A673 (cell line): ENCODE measurements at places on chromosomes 1 and 21.

- no peak for DNase-seq
- H3K4me1 ChIP-seq, result no peaks in the 10 kb centered on the region
- no peaks in the 10 kb centered on the region for H3K36me3 ChIP-seq
- H3K4me3 ChIP-seq, result no peak overlapping the region
These were observed 834.0 kb downstream of the USP25 start for GRCh38 chr21:16563795-16564194.

- no peak overlapping the region for H3K27ac ChIP-seq
- H3K36me3 ChIP-seq, result no peaks in the 10 kb centered on the region
- no peak for DNase-seq
- H3K4me1 ChIP-seq, result no peaks in the 10 kb centered on the region
- H3K4me3 ChIP-seq, result no peak overlapping the region
These were observed 48.1 kb downstream of the SYF2 start for GRCh38 chr1:25184001-25184762.

GRCh38 chr1:24995140-24995539, 65.1 kb upstream of the RUNX3 start:
- no peak overlapping the region for H3K27ac ChIP-seq
- no peak for DNase-seq
- H3K4me1 ChIP-seq, result no peaks in the 10 kb centered on the region
- no peaks in the 10 kb centered on the region for H3K27me3 ChIP-seq
- H3K4me3 ChIP-seq, result no peak overlapping the region
- H3K36me3 ChIP-seq, result no peaks in the 10 kb centered on the region

DNA sequence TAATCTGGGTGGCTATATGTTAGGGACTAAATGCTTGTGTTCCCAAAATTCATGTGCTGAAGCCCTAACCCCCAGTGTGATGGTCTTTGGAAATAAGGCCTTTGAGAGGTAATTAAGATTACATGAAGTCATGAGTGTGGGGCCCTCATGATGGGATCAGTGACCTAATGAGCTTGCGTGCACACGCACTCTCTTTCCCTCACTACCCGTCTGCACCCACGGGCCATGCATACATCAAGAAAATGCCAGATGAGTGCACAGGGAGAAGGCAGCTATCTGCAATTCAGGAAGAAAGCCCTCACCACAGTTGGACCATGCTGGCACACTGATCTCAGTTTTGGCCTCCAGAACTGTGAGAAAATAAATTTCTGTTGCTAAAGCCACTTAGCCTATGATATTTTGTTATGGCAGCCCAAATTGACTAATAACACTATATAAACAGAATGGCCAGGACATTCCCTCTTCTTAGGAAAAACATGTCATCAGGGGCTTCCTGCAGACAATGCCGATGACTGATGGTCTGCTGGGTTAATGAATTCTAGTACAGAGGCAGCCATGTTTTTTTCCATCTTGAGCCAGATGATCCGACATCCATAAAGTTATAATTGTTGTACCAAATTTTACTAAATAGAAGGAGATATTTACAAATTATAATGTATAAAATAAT, 18.1 kb upstream of the MYOG start:
- no peak overlapping the region for H3K4me3 ChIP-seq
- DNase-seq, result no peak
- no peaks in the 10 kb centered on the region for H3K36me3 ChIP-seq
- H3K4me1 ChIP-seq, result no peaks in the 10 kb centered on the region

- no peaks in the 10 kb centered on the region for H3K4me1 ChIP-seq
- H3K27ac ChIP-seq, result no peak overlapping the region
- DNase-seq, result no peak
- no peak overlapping the region for H3K4me3 ChIP-seq
- H3K36me3 ChIP-seq, result no peaks in the 10 kb centered on the region
- no peaks in the 10 kb centered on the region for H3K27me3 ChIP-seq
These were observed 60.5 kb upstream of the SIPA1L2 start for GRCh38 chr1:232690285-232690935.

- no peak overlapping the region for H3K4me3 ChIP-seq
- H3K27ac ChIP-seq, result no peak overlapping the region
- H3K36me3 ChIP-seq, result no peaks in the 10 kb centered on the region
- no peaks in the 10 kb centered on the region for H3K27me3 ChIP-seq
These were observed 522.8 kb downstream of the LMO4 start for GRCh38 chr1:87851490-87851889.

- no peak overlapping the region for H3K4me3 ChIP-seq
- no peak for DNase-seq
- no peak overlapping the region for H3K27ac ChIP-seq
- H3K4me1 ChIP-seq, result peaks cover 9% of the 10 kb centered on the region
- no peaks in the 10 kb centered on the region for H3K36me3 ChIP-seq
These were observed 282.1 kb upstream of the BRINP3 start for GRCh38 chr1:190759807-190760206.

DNA sequence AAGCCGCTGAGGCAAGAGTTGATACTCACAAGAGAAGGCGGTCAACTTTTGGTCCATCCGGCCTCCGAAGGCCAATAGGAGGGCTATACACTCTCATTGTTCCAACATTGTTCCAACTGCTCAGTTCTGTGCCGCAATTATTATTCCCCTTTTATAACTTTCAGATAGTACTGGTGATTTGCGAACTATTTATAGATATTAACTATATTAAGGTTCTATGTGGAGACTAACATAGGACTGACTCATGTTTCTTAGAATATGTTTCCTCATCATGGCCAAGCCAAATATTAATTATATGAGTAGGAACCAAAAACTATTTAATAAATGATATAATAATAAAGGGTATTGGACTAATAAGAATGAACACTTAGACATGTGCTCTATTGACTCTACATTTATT, 96.7 kb upstream of the LBR start:
- no peak for DNase-seq
- H3K27ac ChIP-seq, result no peak overlapping the region
- peaks cover 1% of the 10 kb centered on the region for H3K36me3 ChIP-seq
- H3K4me1 ChIP-seq, result peaks cover 29% of the 10 kb centered on the region
- H3K27me3 ChIP-seq, result no peaks in the 10 kb centered on the region

- no peak overlapping the region for H3K4me3 ChIP-seq
- no peak for DNase-seq
- no peak overlapping the region for H3K27ac ChIP-seq
- H3K4me1 ChIP-seq, result no peaks in the 10 kb centered on the region
These were observed 42.6 kb downstream of the C1orf198 start for GRCh38 chr1:230825761-230826160.
